GM12864 (cell line): ENCODE measurements at places on chromosomes 4 and X.

- no peak for DNase-seq
These were observed 26.8 kb downstream of the ENOX2 start for GRCh38 chrX:130876226-130876625.

- DNase-seq = no peak
These were observed 3.7 kb downstream of the ADGRG4 start for GRCh38 chrX:136304493-136304892.

DNA sequence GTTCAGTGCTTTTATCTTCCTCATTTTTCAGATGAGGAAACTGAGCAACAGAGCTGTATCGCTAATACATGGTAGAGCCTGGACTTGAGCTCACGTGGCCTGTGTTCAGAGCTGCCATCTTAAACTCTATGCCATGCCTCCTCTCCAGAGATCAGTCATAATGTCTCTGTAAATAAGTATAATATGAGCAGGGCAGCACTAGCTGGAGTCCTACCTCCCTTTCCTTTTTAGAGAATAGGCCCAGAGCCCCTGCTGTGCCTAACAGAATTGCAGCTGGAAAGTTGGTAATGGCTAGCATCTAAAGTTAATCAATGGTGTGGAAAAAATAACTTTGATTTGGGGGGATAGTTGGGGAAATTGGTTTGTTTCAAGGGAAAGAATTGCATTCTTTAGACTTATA lies 20.4 kb downstream of the CASP6 start:
- DNase-seq = no peak

DNA sequence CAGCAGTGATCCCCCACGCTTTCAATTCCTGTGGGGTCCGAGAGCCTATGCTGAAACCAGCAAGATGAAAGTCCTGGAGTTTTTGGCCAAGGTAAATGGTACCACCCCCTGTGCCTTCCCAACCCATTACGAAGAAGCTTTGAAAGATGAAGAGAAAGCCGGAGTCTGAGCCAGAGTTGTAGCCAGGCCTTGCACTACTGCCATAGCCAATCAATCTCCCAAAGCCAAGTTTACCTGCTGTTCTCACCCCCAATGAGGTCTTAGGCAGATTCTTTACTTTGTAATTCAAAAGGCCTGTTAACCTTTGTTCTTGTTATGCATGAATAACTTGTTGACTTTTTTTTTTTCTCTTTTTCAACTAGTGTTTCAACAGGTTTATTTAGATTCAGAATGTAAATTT lies 4.0 kb downstream of the MAGEB2 start:
- DNase-seq = no peak

DNA sequence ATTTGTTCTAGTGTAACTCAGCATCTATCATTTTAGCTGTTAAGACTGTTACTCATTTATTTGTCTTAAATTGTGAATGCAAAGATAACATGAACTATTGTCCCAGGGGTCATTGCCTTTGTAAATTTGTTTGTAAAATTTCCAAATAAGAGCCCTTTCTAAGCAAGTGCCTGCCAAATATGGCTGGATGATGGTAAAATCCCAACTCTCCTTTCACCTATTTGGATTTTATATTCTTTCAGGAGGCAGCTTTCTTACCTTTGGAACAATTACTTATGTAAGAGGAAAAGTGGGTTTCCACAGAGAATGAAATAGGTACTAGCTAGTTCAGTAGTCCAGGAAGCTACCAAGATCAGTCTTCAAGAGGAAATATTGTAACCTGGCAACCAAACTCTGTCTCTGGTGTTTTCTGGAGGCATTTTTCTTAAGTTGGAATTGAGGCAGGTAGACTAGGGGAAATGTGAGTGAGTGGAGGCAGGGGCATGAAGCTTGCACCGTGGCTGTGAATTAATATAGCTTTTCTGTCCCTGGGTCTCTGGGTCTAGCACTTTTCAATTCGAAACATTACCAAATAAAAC lies 363.0 kb upstream of the ZCCHC13 start:
- DNase-seq = no peak

- DNase-seq = no peak
These were observed 6.9 kb upstream of the SRPK3 start for GRCh38 chrX:153773741-153774575.

DNA sequence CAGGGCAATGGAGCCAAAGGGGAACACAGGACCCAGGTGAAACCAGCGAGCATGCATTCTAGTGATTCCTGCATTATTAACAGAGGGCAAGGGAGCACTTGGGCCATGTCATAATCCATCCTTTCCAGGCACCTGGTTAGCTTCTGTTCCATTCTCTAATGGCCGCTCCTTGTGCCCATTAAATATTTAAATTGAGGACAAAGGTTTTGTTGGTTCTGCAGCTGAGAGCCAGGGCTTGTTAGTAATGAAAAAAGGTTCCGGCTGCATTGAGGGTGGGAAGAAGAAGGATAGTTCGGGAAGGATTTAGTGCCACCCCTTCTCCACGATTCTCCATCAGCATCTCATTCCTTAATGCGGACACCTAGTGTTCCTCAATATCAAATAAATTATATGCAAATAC lies 13.6 kb downstream of the SOD3 start:
- no peak for DNase-seq

DNA sequence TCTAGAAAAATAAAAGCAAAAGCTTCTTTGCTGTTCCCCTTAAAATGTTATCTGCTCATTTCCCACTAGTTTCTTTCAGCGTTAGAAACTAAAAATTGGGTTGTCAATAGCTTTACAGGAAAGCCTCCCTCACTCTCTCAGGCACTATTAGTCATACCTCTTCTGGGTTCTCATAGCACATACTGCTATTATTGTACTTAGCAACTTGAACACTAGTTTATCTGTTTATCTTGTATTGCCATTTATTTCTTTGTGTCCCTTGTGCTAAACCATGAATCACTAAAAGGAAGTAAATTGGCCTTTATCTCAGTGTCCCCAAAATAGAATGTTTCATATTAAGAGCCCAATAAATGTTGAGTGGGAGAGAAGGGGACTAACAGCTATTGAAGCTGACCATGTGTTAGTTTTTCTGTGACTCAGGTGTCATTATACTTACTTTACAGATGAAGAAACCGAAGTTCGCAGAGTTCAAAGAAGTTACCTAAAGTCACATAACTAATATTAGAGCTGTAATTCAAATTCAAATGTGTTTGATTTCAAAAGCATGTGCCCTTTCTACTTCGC lies 124.8 kb upstream of the CITED1 start:
- DNase-seq = no peak

GRCh38 chrX:69968950-69969349 lies 80.8 kb downstream of the AWAT2 start:
- DNase-seq = no peak

GRCh38 chr4:106914223-106914622 lies 121.9 kb downstream of the DKK2 start:
- no peak for DNase-seq

- DNase-seq = no peak
These were observed 57.8 kb upstream of the FAM47B start for GRCh38 chrX:34884817-34885216.

DNA sequence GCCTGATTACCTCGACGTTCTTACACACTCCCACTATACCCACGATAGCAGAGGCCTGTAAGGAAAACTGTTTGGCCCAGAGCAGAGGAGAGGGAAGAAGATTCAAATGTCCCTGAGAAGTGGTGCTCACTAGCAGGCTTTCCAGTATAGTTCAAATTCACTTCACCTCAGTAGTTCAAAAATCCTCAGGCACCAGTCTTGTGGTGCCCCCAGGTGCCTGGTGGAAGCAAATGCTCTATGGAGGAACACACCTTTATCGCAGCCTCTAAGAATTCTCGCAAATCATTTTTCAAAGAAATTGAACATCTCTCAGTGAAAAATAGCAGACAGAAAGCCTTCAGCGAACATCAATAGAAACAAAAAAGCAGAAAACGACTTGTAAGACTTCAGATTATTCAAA lies 12.2 kb upstream of the MTMR1 start:
- DNase-seq = no peak
